ENCODE measurements at places on chromosomes 1 and 21.

DNA sequence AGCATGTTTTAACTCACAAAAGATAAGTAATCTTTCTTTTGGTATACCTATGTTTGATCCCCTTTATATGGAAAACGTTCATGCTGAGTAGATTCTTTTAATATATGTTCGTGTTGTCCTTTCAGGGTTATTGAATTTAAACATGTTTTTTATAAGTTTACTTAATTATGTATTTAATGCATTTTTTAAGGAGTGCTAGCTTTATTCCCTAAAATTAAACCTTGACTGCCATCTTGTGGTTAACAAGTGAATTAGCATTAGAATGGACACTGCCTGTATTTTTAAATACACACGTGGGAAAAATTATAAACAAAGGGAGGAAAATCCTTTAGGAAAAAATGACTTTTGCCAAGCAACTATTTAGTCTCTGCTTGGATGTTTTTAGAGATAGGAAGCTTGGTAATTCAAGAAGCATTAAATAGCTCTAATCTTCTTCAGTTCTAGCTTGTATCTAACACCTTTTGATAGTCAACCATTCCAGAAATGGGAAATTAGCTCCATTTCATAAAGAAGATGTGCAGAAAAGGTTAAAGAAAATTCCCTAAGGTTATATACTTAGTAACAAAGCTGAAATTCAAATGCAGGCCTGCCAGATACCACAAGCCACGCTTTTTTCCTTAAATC is 43.0 kb downstream of the UBE2U start:
- DNase-seq = peak; percentile 71

DNA sequence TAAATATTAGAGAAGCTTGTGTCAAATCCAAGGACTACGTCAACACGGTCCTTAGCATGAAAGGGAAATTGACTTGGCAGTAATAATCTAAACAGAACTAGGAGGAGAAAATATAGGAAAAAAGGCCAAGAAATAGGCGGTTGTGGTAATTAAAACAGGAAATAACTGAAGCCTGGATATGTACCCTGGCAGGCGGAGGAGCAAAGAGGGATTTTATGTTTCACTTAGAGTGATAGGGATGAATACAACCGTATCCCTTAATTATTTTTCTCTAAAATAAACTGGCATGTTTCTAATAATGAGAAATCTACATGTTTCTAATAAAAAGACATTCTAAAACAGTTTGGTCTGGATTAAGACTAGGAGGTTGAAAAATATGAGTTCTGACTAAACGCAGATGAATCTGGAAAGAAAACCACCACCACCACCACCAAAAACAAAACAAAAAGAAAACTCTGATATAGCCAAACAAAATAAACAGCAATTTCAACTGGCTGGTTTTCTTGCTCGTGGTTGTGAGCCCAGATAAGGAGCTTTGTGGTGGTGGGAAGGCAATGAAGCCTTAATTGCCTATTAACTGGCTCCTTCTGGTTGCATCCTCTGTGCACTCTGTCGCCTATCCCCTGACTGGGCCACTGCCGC is 334.2 kb upstream of the SNX7 start:
- DNase-seq = peak; percentile 0

DNA sequence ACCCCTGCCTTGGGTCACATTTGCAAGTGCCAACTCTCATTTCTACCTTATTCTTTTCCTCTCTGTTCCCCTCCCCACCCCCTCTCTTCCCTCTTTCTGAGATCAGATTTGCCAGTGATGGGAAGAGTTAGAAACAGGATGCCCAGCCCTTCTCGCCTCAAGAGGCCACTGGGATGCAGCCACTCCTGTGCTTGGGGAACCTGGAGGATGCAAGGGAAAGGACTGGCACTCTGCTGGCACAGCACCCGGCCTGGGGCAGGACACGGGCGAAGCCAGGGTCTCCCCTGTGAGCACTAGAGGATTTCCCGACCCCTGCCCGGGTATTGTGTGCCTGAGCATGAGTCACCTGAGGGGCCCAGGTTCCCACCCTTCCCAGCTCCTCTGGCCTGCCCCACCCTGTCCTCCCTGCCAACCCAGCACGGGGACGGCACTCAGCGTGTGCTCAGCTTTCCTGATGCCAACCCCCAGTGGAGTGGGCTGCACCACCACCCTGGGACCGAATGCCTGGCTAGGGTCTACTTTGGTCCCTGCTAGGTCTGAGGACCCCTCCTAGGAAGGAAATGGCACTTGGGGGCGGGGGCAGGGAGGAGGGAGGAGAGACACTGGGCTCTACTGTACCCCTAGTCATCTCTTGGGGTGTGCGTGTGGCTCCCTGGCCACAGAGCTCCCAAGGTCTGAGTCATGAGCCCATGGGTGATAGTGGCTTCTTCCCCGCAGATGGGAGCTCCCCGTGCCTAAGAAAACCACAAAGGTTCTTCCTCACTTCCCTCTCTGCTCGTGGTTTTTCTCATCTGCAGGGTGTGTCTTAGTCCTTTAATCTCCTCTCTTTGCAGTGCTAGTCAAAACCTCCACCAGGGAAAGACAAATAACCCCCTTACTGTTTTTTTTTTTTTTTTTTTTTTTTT is 12.4 kb downstream of the LMNA start:
- DNase-seq = no peak

- no peak for DNase-seq
Observed at GRCh38 chr1:35120458-35121133, 41.4 kb downstream of the ZMYM1 start.

DNA sequence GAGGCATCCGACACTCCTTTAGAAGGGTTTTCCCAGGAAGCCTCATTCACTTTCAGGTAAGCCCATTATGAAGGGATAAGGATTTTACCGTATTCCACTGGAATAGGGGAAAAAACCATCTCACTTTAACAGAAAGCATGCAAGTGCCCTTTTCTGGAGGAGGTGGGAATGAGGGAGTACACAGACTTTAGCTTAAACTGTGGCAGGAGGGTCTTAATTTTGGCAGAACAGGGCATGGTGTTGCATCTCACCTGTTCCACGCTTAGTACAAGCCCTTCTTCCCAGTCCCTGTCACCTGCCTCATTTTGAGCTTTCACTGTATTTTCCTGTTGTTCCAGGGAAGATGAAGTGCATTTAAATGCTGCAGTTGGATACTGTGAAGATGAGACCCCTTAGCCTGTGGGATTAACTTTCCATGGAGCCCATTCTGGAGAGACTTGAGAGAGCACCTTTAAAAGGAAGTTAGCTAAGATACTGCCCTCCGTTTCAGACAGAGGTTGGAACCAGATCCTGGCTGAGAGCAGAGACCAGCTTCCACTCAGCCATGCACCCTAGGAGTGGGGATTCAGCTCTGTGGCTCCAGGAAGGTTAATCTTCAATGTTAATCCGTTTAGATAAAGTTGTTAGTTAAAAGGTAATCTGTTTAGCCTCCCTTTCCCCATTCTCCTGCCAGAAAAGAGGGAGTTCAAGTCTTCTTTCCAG is 42.6 kb downstream of the PBX1 start:
- no peak for DNase-seq

GRCh38 chr1:23763041-23763577 is 15.1 kb upstream of the PITHD1 start:
- DNase-seq = no peak

DNA sequence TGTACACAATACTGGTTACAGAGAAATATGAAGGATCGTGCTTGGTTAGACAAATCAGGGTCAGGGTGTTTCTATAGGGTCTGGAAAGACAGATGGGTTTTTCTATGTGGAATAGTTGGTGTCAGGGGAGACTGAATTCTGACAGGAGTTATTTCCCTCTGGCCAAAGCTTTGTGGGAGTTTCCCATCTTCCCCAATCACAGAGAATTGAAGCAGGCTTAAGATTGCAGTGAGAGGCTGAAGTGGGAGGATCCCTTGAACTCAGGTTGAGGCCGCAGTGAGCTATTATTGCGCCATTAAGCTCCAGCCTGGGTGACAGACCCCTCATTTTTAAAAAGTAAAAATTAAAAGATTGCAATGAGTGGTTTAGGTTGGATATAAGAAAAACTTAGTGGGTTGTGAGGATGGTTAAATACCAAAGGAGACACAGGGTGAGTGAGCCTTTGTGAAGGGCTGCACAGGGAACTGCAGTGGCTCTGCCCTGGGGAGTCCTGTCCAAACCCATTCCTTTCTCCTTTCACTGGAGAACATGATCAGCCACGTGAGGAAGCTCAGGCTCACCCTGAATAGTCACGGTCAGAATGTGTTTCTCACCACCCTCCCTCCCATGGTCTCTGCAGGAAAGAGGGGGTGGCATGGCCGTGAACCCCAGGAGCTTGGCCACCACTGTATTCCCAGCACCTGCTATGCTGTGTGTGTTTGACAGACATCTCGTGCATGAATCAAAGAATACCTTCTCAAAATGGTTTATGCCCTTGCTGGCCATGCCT is 101.2 kb downstream of the INTS7 start:
- DNase-seq = no peak

DNA sequence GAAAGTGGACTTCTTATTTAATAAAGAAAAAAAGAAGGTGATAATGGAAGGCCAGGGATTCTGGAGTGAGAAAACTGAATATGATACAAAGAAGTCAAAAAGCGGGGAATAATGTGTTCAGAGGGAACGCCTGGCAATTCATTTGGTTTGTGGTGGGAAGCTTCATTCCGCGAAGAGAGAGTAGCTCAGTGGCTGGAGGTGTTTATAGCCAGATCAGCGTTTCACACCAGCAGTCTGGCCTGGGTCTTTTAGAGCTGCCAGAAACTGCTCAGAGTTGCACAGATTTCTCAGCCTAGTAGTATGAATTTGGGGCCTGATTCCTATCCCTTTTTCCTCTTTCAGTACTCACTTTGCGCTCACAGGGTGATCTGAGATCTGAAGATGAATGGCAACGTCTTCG is 67.8 kb upstream of the IPO9 start:
- peak; percentile 22 for DNase-seq

DNA sequence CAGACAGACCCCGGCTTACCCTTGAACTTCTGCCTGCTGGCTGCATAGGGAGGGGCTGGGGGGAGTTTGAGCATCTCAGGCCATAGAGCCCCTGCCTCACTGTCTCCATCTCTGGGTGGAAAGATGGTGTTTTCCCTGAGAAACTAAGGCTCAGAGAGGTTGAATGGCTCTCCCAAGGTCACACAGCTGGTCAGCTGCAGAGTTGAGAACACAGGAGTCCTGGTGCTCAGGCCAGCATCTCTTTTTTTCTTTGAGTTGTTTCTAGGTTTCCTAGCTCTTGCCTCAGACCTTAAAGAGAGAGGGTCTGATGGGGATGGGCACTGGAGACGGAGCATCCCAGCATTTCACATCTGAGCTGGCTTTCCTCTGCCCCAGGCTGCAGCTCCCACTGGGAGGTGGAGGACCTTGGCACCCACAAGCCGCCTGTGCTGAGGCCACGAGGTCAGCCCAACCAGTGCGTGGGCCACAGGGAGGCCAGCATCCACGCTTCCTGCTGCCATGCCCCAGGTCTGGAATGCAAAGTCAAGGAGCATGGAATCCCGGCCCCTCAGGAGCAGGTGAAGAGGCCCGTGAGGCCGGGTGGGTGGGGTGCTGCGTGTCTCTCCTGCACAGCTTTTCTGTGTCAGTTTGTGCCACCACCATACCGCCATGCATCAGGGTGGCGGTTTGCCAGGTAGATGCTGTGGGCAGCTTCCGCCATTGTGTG is 21.8 kb downstream of the PCSK9 start:
- DNase-seq = no peak

GRCh38 chr1:42922687-42923366 is 35.8 kb downstream of the SLC2A1 start:
- peak; percentile 24 for DNase-seq

GRCh38 chr1:177741476-177741875 is 228.4 kb downstream of the SEC16B start:
- no peak for DNase-seq

- DNase-seq = no peak
Observed at GRCh38 chr21:45997495-45998275, 16.1 kb downstream of the COL6A1 start.

DNA sequence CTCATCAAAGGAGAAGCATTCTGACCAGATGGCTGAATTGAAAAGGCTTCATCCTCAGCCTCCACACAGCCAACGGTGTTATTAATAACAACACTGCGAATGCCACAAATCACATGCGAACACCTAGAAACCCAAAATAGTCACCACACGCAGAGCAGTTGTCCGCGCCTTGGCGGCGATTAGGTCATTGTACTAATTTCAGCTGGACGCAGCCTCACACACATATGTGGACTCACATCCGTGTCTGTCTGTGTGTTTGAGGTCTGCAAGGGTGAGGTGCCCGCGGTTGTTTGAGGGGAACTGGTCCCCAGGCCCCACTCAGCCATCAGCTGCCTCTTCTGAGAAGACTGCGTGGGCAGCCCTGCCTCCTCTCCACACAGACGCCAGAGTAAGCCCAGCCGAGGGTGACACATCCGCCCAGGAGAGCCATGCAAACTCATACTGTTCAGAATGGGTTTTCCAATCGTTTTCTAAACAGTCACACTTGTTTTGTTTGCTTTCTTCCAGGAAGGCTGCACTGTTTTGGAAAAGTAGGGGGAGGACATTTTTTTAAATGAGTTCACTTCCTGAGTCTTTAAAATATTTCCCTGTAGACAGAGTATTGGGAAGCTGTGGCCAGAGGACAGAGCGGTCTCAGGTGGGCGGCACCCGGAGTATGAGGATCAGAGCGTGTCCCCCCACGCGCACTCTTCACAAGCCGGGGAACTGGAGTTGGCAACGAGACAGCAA is 53.4 kb downstream of the TOMM20 start:
- DNase-seq = peak; percentile 38

GRCh38 chr1:243213045-243213787 is 41.9 kb downstream of the CEP170 start:
- DNase-seq = peak; percentile 26

DNA sequence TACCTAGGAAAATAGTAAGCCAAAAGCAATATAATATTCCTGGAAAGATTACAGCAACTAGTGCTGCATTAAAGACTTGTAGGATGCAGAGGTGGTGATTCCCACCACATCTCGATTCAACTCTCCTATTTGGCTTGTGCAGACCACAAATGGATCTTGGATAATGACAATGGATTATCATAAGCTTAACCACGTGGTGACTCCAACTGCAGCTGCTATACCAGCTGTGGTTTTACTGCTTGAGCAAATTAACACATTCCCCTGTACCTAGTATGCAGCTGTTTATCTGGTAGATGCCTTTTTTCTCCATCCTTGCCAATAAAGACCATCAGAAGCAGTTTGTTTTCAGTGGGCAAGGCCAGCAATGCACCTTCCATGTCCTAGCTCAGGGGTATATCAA is 542.7 kb upstream of the ADGRL4 start:
- DNase-seq = no peak

Measured in skin of body (tissue), 3 donors.